ENCODE measurements at places on chromosomes 13 and 19. TPM values are rescaled to one million over a fixed set of nuclear protein-coding genes. Genes with fewer than 3 reads are reported as not detected.

ZNF784 gene
- total RNA-seq, result 5.6 TPM

PLK5 gene
- total RNA-seq, result not detected

GRCh38 chr19:33419788-33420130, 46.2 kb downstream of the CEBPG start:
- H3K27ac ChIP-seq, result no peak overlapping the region
- H3K4me1 ChIP-seq, result no peaks in the 10 kb centered on the region
- no peaks in the 10 kb centered on the region for H3K27me3 ChIP-seq

GRCh38 chr13:84668637-84669036, 786.4 kb upstream of the SLITRK1 start:
- H3K4me3 ChIP-seq, result no peak overlapping the region
- no peaks in the 10 kb centered on the region for H3K4me1 ChIP-seq
- DNase-seq, result no peak

DNA sequence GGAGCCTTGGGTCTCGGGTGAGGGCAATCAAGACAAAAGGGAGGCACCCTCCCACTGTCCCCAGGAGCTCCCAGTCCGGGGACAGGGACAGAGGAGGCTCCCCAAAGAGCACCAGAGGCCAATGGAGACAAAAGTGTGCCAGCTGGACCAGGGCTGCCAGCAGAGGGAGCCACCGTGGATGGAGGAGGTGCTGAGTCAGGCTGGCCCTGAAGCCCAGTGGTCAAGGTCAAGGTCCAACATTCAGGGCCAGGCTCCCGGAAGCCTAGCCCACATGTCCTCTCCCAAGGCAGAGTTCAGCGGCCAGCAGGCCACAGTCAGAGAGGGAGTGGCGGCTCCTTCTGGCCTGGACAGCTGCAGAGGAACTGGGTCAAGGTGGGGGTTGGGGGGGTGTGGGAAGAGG, 8.4 kb downstream of the COL5A3 start:
- no peak overlapping the region for H3K27ac ChIP-seq
- no peak overlapping the region for H3K4me3 ChIP-seq
- peaks cover 2% of the 10 kb centered on the region for H3K4me1 ChIP-seq
- H3K27me3 ChIP-seq, result no peaks in the 10 kb centered on the region

GRCh38 chr13:114147803-114148520, 15.5 kb upstream of the RASA3 start:
- H3K4me3 ChIP-seq, result no peak overlapping the region
- H3K27ac ChIP-seq, result no peak overlapping the region
- H3K4me1 ChIP-seq, result no peaks in the 10 kb centered on the region

DNA sequence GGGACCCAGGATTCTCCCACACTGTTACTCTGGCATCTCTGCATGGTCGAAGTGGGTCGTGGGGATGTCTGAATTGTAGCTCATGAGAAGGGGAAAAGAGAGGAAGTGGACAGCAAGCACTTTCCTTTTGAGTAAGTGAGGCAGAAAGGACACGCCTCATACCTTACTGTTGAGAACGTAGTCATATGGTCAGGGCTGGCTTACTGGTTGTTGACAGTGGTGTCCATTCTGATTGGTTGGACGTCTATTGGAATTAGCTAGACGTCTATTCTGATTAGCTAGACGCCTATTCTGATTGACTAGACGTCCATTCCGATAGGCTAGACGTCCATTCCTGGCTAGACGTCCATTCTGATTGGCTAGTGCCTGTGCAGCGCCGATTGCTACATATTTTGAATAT, 12.4 kb downstream of the GRIN2D start:
- DNase-seq, result no peak
- no peaks in the 10 kb centered on the region for H3K36me3 ChIP-seq
- no peak overlapping the region for H3K4me3 ChIP-seq

DNA sequence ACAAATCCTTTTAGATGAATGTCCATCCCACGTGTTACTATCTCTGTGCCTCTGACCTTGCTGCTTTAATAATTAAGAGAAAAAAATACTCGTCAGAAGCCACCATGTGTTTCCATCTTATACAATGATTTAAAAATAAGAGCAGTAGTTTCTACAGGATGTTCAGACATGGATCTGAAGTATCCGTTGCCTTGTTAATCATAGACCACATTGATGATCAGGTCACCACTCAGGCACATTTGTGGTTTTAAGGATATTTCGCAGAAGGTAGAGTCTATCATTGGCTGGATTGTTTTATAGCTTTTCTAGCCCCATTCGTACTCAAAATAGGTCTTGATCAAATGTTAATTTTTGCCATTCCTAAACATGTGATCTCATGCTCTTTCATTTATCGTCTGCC, 710.0 kb upstream of the ARGLU1 start:
- H3K4me1 ChIP-seq, result no peaks in the 10 kb centered on the region
- H3K27ac ChIP-seq, result no peak overlapping the region
- H3K36me3 ChIP-seq, result no peaks in the 10 kb centered on the region
- H3K27me3 ChIP-seq, result no peaks in the 10 kb centered on the region

DNA sequence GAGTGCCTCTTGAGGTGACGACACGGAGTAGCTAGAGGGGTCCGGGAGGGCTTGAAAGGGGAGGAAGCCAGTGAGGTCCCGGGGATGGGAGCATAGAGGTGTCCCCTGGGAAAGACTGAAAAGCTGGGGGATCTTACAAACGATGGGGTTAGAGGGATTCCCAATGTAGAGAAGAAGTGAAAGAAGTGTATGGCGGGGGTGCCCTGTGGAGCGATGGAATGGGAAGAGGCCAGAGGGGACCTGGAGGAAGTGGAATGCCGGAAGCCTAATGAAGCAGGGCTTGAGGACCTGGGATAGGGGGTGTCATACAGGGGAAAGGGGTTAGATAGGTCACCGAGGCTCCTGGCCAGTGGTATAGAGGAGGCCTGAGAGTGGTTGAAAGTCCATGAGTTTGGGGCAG, 580 bp downstream of the AP2A1 start:
- H3K27me3 ChIP-seq, result no peaks in the 10 kb centered on the region
- H3K36me3 ChIP-seq, result no peaks in the 10 kb centered on the region
- peaks cover 9% of the 10 kb centered on the region for H3K4me1 ChIP-seq
- DNase-seq, result no peak
- peak overlapping the region; percentile 90 for H3K27ac ChIP-seq

- DNase-seq, result no peak
- H3K27me3 ChIP-seq, result peaks cover 29% of the 10 kb centered on the region
- H3K4me1 ChIP-seq, result no peaks in the 10 kb centered on the region
- H3K36me3 ChIP-seq, result no peaks in the 10 kb centered on the region
- H3K27ac ChIP-seq, result no peak overlapping the region
- H3K4me3 ChIP-seq, result no peak overlapping the region
Measured at GRCh38 chr19:11478167-11479089, 2.4 kb downstream of the ELAVL3 start.

GRCh38 chr19:7575434-7576040, 20.1 kb upstream of the CAMSAP3 start:
- no peak overlapping the region for H3K4me3 ChIP-seq
- no peak overlapping the region for H3K27ac ChIP-seq
- no peak for DNase-seq
- H3K36me3 ChIP-seq, result no peaks in the 10 kb centered on the region
- no peaks in the 10 kb centered on the region for H3K4me1 ChIP-seq
- no peaks in the 10 kb centered on the region for H3K27me3 ChIP-seq

- no peak overlapping the region for H3K27ac ChIP-seq
- peaks cover 6% of the 10 kb centered on the region for H3K4me1 ChIP-seq
- DNase-seq, result no peak
Measured at GRCh38 chr13:50916701-50917184, 7.2 kb downstream of the RNASEH2B start.

DNA sequence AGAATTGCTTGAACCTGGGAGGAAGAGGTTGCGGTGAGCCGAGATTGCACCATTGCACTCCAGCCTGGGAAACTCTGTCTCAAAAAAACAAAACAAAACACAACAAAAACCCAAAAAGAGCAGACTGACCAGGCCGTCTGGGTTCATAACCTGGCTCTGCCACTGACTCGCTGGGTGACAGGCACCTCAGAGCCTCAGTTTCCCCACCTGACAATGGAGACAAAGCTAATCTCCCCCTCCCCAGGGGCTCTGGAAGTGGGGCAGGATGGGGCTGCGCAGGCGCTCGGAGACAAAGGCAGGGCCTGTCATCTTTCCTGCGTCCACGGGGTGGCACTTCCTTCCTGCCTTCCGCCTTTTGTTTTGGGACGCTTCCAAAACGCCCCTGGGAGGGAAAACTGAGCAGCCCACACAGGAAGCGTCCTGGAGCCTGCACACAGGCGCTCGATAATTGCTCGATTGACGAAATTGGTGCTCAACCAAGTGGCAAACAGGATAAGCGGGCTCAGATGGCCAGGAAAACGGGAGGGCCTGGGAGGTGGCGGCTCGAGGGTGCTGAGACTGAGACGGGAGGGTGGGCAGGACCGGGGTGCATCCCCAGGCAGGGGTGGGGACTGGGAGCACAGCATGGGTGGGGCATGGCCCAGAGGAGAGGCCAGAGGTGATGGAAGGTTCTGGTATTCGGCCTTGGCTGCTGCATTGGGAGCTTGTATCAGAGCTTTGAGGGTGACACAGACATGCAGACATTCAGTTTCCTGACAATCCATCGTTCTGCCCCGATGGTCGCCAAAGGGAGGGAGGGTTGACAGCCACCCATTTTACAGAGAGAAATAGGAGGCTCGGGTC, 17.8 kb downstream of the SPC24 start:
- H3K4me3 ChIP-seq, result no peak overlapping the region
- H3K4me1 ChIP-seq, result peaks cover 29% of the 10 kb centered on the region
- peak; percentile 95 for DNase-seq
- H3K36me3 ChIP-seq, result peaks cover 6% of the 10 kb centered on the region
- H3K27ac ChIP-seq, result peak overlapping the region; percentile 67
- H3K27me3 ChIP-seq, result no peaks in the 10 kb centered on the region

Measured in fibroblast of lung (primary cell).